Stimulated activated CD4-positive, alpha-beta T cell treated with anti-CD3 and anti-CD28 coated beads, Interleukin-1b, Interleukin-23, amount 100 ng/mL, for 24 hours (primary cell): ENCODE measurements at places on chromosomes 1 and 21.

DNA sequence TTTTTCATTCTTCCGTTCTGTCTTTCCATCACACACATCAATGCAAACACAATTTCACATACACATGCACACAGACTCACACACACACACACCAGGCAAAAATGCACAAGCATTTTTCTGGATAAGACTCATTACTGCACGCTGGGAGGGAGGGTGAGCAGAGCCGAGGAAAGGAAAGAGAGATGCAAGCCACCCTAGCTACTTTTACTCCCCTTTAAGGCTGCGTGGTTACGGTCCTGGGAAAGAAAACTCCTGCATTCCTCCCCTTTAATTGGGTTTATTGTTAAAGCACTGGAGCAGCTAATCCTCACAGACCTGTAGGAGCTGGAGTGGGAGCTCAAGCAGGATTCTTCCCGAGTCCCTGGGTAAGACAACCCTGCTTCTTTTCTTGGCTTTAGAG lies at the start of gene CAMK1G:
Gene CAMK1G, plus strand, starts transcription at position 307 of the 400 bp plus-strand sequence. CDS start 11,270 bp downstream, outside the sequence.
- DNase-seq, result no peak

GRCh38 chr1:149927056-149927562 lies 494 bp downstream of the SF3B4 start:
- no peak for DNase-seq

GRCh38 chr1:193629875-193630274 lies 443.5 kb upstream of the B3GALT2 start:
- no peak for DNase-seq

GRCh38 chr1:1777950-1778662 lies at the start of gene NADK:
TSS of gene NADK (minus strand) at chr1:1778470. CDS start at chr1:1765406, 13,064 bp downstream.
- DNase-seq, result peak; percentile 63

DNA sequence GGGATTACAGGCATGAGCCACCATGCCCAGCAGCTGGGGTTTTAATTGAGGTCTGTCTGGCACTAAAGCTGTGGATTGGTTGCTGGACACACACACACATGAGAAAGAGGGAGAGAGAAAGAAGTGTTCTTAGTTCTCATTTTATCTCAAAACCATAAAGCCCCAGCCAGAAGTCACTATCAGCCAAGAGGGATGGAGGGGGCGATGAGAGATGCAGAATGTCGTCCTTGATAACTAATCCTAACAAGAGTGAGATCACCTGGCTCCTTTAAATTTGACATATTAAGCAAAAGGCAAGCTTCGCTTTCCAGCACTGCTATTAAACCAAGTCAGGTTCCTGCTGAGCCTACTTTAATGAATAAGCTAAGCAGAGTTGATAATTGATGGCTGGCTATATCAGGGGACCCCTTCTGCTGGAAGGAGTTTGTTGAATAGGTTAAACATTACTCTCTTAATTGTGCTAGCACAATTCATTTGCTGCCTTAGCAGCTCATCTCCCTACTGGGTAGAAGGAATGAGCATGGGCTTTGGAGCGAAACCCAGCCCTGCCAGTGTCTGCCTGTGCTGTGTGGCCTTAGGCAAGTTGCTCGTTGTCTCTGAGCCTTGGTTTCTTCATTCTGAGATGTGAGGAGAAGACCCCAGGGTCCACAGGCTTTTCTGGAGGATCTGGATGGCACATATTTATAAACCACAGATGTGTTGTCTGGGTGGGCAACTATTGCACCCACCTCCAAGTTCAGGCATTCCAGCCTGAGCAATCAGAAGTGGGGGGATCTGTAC lies 50.8 kb downstream of the ALPL start:
- DNase-seq, result no peak

GRCh38 chr1:200738327-200738948 lies at the start of gene CAMSAP2:
TSS of gene CAMSAP2 (plus strand) at chr1:200738893. CDS start at chr1:200739828, 935 bp downstream.
- DNase-seq, result peak; percentile 34

DNA sequence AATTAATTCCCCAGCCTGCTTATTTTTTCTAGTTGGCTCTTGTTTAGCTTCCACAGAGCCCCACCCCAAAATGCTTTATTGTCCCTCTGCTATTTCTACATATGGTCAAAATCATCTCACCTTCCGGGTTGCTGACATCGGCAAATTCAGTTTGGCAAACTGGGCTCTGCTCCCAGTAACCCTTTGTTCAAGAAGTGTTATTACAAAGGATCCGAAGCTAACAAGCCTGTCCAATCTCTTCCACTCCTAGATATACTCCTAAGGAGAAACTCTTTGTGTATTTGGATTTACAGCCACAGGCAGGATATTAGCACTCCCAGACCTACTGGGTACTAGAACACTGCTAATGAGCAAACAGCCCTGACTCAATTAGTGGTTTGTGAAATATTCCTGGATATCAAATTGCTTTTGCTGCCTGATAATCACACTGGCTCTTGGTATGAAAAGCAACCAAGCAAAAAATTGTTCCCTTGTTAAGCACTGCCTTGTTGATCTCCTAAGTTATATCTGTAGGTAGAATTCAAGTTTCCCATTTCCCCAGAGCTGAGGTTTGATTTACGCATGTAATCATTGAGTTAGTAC lies 4.0 kb downstream of the JUN start:
- DNase-seq, result no peak

DNA sequence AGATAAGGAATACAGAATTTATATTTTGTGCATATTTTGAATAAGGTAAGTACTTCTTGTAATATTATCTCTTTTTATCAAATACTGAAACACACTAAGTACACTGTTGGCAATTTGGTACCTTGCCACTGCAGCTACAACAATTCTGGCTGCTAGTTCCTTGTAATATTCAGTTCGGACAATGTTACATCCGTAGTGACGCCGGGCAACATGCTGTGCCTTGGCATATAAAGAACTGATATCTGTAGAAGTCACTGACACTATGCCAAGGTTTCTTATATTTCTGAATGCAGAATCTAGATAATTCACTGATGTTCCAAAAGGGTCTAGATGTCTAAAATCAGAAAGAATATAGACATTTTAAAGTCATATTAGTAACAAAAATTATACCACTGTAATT lies 17.5 kb downstream of the TRMT1L start:
- no peak for DNase-seq
